ENCODE measurements at places on chromosomes 1 and 21.

- no peak for DNase-seq
These were observed 31.8 kb upstream of the BEND5 start for GRCh38 chr1:48808496-48808895.

DNA sequence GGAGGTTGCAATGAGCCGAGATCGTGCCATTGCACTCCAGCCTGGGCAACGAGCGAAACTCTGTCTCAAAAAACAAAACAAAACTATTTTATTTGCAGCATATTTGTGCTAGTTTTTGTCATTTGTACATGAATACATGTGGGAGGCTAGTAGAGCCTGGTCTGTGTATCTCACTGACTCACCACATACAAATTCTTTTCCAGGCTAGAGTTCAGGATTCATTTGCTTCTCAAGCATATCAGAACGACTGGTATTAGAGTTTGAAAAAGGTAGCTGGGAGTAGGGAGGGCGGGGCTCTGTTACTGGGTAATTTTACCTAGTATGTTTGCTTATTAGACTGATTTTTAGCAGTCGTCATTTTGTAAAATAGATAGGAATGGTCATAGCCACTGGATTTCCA lies 4.5 kb upstream of the TOR3A start:
- DNase-seq: no peak

- no peak for DNase-seq
These were observed 9.4 kb downstream of the C1orf174 start for GRCh38 chr1:3890389-3891328.

DNA sequence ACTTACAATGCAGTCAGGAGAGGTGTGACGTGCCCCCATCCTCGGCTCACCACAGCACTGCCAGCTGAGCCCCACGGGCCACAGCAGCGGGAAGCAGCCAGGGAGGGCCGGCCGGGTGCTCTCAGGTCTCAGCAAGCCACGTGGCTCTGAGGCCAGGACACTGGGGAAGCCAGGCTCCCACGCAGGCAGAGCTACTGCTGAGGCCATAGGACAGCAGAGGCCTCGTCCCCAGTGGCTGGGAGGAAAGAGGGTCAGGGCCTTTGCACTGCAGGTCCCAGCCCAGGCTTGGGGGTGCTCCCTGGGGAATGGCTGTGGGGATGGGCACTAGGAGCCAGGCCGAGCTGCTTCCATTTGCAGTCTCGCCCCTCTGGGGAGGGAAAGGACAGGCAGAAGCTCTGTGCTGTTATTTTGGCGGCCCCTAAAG lies 5.8 kb downstream of the LRRC47 start:
- no peak for DNase-seq

GRCh38 chr1:152141971-152142584 lies 16.9 kb downstream of the RPTN start:
- DNase-seq: no peak

DNA sequence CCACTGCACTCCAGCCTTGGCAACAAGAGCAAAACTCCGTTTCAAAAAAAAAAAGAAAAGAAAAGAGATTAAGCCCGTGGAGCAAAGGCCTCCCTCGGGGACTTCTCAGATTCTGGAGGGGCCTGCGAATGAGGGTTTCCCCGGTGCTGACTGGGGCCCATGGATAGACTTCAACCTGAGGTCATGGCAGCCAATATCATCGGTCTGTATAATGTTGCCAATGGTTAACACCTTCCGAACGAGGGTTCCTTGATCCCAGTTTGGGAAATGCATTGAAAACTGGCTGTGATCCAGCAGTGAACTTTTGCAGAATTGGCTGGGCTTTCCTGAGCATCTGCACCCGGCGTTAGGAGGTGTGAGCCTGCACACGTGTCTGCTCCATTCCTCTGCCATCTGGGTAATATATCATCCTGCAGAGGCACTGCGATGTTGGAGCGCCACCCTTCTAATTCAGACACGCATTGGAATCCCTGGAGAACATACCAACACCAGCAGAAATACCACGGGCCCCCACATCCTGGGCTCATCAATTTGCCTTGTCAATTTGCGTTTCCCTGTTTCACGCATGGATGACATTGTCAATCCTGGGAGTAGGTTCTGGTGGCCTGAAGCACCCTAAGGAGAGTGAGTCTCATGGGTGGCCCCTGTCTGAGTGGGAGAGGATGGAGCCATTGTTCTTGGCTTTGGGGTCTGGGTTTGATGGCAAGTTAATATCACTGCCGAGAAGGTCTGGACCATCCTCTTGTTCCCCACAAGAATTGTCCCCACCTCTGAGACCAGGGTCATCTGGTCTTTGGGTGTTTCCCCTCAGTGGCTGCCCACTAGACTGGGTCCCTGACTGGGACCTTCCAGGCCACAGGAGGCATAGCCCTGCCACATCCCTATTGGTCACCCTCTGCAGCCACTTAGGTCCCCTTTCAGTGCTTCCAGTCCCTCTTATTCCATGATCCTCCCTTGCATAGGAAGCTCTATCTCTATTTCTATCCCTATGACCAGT lies 441.0 kb downstream of the PTPRU start:
- no peak for DNase-seq

Measured in stimulated activated CD8-positive, alpha-beta memory T cell treated with anti-CD3 and anti-CD28 coated beads, Interleukin-15, amount 100 ng/mL, for 24 hours (primary cell).